ENCODE measurements at places on chromosomes 2 and 18.

GRCh38 chr2:14560716-14561115, 71.8 kb upstream of the LRATD1 start:
- DNase-seq = no peak

- DNase-seq = no peak
Measured at GRCh38 chr2:62197925-62198633, 2.2 kb downstream of the B3GNT2 start.

DNA sequence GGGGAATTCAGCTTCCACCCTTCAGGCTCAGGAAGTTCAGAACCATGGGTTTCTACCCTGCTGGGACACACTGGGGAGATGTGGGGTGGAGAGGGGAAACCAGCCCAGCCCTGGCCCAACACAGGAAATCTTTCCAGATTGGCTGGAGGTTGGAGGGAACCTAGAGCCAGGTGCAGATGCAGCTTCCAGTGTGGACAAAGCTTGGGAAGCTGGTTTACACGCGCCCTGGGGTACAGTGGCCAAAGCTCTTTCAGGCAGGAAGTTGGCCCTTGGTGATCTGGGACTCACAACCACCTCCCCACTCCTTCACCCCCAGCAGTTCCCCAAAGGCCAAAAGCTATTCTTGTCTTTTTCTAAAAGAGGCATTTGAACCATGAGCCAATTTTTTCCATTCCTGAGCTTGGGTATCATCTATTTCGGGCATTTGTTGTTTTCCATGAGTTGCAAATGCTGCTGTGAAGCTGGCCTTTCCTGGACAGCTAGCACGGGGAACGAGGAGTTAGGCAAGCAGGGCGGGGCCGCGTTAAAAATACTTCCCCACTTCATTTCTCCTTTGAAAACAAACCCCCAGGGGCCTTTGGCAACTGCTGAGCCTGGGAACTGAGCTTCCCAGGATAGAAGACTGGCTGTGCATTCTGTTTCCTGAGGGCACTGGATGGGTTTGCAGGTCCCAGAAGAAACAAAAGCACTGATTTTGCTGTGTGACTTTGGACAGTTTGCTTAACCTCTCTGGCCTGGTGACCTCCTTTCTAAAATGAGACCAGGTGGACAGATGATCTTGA, 3.1 kb upstream of the ARID5A start:
- DNase-seq = no peak

DNA sequence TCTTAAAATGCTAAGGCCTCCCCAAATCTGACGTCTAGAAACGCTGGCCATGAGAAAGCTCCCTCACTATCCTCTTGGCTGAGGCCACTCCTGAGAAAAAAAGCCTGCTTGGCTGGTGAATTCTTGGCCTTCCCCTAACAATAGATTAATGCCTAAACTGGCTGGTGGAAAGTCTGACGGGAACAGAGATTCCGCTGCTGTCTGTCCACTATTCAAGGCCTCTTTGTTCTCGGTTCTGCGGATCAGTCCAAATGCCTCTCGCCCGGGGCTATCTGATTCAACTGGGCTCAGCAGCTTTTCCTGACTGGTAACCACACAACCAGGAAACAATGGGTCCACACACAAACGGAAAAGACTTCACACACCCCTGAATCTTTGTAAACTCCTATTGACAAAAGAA, 27.2 kb downstream of the PXDN start:
- DNase-seq = no peak

GRCh38 chr2:186274936-186275575, 211.0 kb upstream of the ZC3H15 start:
- peak; percentile 49 for DNase-seq

DNA sequence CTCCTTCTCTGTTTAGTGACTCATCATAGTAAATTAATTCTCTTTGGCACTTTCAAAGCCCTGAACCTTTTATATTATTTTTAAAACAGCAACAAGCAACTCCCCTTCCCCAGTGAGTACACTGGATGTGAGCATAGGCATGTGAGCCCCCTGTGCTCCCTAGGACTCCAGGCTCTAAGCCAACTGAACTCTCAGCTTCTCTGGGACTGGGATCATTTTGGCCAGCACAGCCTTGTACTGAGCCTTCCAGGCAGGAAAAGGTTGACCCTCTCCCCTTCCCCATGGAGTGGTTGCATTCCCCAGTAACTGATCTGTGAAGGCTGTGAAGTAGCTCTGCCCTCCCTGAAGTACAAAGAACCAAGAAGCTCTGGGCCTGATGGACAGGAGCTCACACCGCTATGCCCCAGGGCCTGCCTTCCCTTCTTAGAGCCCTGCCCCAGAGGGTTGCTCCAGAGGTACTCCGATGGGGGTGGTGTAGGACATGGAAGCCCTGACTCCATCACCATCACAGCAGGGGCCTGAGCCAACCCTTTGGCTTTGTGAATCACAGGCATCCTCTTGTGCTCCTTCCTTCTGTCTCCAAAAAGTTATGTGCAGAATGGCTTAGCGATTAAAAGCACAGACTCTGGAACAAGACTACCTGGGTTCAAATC, 57.8 kb downstream of the ADD2 start:
- DNase-seq = no peak

DNA sequence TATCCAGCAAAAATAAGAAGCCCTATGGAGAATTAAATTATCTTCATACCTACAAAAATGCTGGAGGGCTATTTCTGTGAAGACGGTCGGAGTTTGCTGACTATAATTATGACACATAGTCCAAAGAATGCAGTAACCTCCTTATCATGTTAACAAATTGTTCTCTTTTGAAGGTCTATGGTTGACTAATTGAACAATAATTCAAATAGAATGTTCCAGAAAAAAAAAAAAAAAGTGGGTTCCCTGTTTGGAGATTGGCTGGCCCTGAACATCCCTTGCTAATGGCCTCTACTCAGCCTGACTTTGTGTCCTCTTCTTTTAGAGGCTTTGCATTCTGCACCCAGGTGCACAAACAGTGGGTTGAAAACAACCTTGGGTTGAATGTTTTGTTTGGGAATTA, 82.8 kb upstream of the CCBE1 start:
- peak; percentile 60 for DNase-seq

GRCh38 chr2:127011796-127012195, 95.2 kb downstream of the BIN1 start:
- no peak for DNase-seq

GRCh38 chr18:1922066-1922465, 649.2 kb downstream of the METTL4 start:
- no peak for DNase-seq

- DNase-seq = no peak
Measured at GRCh38 chr2:127056086-127056485, 50.9 kb downstream of the BIN1 start.

GRCh38 chr2:130791617-130791939, 36.2 kb downstream of the AMER3 start:
- DNase-seq = no peak

DNA sequence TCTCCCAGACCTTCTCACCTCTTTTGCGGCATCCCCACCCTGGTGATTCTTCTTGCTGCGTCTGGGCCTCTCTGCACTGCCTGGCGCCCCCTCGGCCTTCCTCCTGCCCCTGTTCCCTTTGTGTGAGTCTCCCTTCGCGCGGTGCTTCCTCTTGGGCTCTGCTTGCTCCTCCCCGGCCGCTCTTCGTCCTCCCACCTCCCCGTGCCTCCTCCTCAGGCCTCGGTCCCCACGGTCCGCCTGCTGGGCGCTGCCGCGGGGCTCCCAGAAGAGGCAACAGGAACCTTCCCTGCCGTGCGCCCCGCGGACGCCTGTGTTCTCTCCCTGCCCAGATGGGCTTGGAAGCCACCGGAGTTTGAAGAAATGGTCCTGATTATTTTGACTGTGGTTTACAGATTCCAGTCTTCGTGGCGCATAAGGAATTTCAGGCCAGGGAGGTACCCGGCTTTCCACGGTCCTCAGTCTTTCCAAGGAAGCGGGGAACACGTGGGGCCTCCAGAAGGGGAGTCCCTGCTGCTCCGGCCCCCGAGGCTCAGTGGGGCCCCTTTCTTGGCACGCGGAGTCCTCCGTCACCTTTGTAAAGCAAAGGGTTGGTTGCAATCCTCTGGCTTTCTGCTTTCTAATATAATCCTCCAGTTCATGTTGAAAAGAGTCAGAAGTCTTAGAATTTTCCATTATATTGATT, 13.1 kb downstream of the RNU2-63P start:
- DNase-seq = no peak

GRCh38 chr2:96881349-96882195, 11.7 kb upstream of the SEMA4C start:
- DNase-seq = no peak

DNA sequence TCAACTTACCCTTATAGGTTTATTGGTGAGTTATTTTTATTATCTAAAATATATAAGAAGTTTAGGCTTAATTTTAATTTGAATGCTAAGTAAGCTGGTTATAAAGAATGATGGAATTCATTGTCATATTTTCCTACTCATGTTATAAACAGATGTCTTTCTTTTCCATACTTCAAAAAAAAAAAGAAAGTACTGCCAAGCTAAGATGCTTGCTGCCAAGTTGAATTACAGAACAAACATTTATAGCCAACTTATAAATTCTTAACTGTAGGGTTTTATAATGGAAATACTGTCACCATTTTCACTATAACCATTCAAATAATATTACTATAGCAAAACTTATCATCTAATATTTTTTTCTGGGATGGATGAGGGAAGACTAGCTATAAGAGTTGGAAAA, 676.0 kb downstream of the NRXN1 start:
- no peak for DNase-seq

DNA sequence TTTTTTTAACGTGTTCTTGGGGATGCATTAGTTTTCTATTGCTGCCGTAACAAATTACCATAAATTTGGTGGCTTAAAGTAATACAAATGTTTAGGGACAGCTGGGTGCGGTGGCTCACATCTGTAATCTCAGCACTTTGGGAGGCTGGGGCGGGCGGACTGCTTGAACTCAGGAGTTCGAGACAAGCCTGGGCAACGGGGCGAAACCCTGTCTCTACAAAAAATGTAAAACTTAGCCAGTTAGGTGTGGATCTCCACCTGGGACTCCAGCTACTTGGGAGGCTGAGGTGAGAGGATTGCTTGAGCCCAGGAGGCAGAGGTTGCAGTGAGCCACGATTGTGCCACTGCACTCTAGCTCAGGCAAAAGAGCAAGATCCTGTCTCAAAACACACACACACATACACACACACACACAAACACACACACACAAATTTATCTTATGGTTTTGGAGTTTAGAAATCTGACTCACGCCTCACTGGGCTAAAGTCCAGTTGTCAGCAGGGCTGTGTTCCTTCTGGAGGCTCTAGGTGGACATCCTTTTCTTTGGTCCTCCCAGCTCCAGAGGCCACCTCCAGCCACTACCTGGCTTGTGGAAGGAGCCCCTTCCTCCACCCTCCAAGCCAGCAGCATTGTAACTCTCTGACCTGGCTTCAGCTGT, 76.1 kb downstream of the SEPTIN10 start:
- no peak for DNase-seq

- DNase-seq = no peak
Measured at GRCh38 chr2:157246765-157247407, 10.6 kb upstream of the GALNT5 start.

DNA sequence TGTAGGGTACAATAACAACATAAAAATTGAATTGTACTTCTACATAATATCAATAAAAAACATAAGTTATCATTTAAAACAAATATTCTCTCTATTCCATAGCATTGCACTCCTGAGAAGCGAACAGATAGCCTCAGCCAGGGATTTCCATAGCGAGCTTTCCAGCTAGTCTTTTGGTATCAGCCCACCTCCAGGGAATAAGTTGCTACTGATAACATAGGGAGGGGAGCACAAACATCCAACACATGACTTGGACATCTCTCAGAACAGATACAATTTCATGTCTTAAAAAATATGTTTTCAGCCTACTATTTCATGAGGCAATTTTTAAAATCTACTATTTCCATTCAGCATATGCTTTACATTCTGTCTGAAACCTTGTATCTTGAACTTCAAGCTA, 804.4 kb upstream of the RAB6C start:
- no peak for DNase-seq

- no peak for DNase-seq
Measured at GRCh38 chr2:22604136-22604535, 780.8 kb upstream of the KLHL29 start.

DNA sequence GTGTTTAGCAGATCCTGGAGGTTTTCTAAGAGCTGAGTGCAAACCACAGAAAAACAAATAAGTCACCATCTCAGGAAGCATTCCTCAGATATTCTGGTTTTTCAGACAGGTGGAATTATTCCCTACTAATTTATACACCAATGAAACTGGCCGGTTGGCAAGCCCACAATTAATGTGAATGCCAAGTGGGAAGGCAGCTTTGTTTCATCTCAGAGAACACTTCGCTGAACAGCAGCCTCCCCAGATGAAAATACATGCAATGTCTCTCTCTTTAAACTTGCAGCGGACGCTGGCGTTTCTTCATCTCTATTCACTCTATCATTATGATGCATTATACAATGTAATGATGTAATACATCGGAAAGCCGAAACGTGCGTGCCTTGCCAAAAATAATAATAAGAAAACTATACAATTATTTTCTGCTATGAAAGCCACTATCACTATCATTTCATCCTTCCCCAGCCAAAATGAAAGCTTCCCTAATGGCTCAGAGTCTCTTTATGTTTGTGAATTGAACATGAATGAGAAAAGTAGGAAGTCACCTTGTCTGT, 649.4 kb downstream of the BCL11A start:
- no peak for DNase-seq

DNA sequence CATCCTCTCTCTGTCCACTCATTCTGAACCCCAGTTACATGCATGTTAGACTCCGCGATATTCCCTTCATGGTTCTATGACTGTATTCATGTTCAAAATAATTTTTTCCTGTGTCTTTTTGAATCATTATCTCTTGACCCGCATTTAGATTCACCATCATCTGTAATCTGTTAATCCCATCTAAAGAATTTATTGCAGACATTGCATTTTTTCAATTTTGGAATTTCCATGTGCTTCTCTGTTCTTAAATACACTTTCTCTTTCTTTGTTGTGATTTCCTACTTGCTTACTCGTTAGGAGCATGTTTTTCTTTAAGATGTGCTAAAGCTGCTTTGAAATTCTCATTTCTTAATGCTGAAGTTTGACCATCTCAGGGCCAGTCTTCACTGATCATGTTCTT, 122.2 kb downstream of the ATP9B start:
- no peak for DNase-seq

- no peak for DNase-seq
Measured at GRCh38 chr18:48992133-48992532, 41.4 kb upstream of the SMAD7 start.

GRCh38 chr2:160868891-160869290, 291.3 kb upstream of the TANK start:
- DNase-seq = no peak

DNA sequence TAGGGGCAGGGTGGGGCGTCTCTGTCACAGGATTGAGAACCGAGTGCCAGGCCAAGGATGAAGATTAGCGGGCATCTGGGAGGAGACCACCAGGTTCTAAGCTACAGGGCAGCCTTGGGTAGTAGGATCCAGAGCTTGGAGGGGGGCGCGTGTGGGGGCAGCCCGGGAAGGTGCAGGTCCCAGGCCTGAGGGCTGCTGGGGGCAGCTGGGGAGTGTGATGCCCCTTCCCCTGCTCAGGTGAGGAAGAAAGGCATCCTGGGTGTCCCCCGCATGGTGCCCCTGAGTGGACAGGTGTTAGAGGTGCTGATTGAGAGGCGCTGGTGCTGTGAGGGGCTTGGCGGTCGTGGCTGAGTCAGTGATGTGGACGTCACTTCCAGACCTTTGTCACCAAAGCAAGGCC, 33.9 kb upstream of the MBP start:
- no peak for DNase-seq

Data from fibroblast of skin of left quadriceps (primary cell).